ENCODE measurements at places on chromosomes 5 and 9. TPM values are rescaled to one million over a fixed set of nuclear protein-coding genes. Genes with fewer than 3 reads are reported as not detected.

Gene ZNF474
- total RNA-seq, result 0.15 TPM

Gene SPOCK1
- total RNA-seq, result not detected

Gene ALDH1A1
- total RNA-seq, result not detected

Gene ANXA2R
- total RNA-seq, result 7.9 TPM

Gene FGF1
- total RNA-seq, result not detected

Gene HNRNPA0
- total RNA-seq, result 31.2 TPM

Gene ORM2
- not detected for total RNA-seq

Gene ADRB2
- 3.2 TPM for total RNA-seq

Gene TUT7
- 43.8 TPM for total RNA-seq

Gene CMYA5
- total RNA-seq, result 0.11 TPM

DNA sequence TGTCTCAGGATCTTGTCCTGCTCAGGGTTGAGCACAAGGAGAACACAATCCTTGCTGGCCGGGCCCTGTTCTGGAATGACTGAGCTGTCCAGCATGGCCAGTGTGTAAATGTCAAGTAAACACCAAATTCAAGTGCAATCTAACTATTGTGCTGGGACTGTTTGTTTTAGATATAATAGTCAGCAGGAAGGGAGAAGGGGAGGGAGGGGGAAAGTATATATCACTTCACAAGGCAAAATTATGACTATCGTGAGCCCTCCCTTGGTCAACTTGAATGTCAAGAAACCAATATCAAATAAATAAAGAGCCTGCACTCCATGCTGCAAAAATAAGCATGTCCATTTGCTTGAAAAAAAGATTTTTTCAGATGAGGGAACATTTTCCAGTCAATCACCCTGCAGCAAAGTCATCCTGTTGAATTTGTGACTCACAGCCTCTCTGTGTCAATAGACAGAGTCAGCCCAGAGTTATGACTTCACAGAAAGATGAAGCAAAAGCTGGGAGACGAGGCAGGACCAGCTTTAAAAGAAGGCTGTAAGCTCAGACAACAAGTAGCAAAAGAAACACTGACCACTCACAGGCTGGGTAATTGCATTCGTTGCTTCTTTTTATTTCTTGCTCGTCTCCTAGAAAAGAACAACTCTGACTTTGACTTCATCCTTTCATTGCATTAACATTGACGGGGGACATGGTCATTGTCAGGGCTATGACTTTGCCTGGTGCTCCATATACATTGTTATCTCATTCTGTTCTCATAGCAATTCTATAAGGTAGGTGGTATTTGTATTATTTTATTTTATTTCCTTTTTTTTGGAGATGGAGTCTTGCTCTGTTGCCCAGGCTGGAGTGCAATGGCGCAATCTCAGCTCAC, 15.3 kb upstream of the KLF4 start:
- DNase-seq, result no peak

DNA sequence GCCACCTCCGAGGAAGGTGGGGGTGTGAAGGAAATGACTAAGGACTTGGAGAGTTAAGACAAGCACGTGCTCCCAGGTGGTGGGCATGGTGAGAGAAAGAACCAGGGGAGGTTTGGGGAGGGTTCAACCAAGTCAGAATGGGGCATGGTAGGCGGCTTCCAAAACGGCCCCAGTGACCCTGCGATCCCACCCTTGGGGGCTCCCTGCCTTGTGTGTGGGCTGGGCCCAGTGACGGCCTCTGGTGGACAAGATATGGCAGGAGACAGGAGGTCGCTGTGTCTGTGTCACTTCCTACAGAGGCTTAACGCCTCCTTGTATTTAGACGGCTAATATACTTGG, 51.3 kb upstream of the IRX4 start:
- DNase-seq, result no peak

DNA sequence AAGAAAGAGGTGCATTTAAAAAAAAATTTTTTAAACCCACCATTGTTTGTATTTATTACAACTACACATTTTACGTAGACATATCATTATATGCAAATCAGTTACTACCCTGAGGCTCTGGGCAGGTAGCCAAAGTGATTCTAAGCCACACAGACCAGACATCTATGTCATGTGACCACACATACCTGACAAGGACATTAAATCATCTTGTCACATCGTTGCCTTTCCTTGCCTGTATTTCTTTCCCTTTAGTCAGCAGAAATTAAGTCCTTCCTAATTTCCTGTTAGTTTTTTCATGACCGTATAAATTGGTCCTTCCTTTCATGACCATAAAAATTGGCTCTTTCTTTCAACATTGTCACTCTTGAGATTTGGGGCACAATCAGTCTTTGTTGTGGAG, 134.2 kb upstream of the MARCHF11 start:
- no peak for DNase-seq

GRCh38 chr9:95989297-95989696, 113.8 kb downstream of the ERCC6L2 start:
- DNase-seq, result no peak

DNA sequence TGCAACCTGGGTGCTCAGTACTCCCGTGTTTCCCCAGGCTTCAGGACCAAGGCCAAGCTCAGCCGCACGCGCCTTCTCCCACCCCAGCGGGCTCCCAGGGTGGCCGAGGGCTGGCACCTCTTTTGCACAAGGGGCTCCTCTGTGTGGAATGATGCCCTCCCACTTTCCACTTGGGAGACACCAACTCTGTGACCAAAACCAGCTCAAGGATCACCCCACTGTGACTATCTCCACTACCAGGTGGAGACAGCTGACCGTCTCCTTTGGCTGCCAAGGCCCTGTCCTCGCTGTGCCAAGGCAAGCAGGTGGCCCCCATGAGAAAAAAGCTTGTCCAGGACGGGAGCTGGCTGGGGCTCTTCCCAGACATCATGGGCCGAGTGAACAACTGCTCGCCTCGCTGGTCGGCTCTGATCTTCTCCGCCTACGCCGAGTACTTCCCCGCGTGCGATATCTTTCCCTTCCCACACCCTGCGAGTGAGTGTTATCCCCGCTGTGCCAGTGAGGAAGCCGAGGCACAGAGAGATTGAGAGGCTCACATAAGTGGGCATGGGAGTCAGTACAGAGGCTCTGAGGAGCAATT, 132.8 kb downstream of the ZNF354C start:
- no peak for DNase-seq

- no peak for DNase-seq
Measured at GRCh38 chr9:7479300-7479699, 320.3 kb downstream of the DMAC1 start.

DNA sequence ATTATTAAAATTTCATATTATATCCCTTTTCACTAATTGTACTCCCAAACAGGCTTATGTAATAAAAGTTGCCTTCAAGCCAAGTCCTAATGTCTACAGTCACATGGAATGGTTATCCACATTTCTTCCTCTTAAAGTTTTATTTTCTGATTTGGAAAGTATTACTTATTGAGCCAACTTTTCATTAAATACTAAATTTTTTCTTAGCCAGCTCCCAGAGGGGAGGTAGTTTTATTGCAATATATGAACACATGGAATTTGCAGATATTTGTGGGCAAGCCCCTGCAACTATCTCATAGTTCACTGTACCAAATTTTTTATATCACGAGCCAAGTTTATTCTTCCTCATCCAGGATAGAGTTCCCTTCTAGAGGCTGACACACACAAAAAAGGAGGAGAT, 332.8 kb upstream of the PTGER4 start:
- DNase-seq, result no peak

DNA sequence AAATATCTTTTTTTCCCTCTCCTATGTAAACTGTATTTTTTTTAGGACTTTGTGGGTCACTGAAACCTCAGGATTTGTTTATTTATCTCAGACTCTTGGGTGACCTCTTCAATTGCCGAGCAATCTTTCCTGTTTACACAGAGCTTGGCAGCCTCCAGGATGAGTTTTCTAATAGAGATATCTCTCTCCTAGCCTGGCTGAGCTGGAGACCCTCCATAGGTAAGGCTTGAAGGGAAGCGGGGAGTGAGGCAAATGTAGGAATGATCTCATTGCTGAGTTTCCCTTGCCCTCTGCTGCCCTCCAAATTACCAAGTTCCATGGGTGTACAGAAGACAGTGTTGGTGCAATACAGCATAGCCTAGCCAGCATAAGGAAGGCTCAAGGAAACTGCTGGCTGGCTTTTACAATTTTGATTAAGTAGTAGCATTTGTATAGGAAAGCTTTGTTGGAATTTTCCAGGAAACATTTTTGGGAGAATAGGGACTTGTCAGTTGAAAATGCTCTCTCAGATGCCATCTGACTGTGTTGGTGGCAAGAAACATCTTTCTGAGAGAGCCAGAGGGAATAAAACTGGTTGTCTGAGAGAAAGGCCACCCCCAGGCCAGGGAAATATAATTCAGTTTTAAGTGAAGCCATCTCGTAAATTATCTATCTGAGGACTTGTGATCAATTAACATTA, 116.0 kb downstream of the NMUR2 start:
- no peak for DNase-seq

DNA sequence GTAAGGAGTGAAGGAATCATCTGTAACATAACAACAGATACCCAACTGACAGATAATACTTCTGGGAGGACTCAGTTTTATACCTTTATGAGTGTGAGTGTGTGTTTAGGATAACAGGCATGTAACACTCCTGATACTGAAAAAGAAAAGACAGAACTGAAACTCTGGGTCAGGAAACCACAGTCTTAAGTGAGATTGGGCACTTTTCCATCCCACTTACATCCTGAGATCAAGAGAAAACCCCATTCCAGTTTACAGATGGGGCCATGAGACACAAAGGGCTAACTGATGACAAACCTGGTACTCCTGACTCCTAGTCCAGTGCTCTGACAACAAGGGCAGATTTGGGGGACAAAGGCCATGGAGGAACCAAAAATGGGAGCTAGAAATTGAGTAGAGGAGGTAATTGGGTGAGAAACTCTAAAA, 18.0 kb downstream of the IL5 start:
- DNase-seq, result no peak

DNA sequence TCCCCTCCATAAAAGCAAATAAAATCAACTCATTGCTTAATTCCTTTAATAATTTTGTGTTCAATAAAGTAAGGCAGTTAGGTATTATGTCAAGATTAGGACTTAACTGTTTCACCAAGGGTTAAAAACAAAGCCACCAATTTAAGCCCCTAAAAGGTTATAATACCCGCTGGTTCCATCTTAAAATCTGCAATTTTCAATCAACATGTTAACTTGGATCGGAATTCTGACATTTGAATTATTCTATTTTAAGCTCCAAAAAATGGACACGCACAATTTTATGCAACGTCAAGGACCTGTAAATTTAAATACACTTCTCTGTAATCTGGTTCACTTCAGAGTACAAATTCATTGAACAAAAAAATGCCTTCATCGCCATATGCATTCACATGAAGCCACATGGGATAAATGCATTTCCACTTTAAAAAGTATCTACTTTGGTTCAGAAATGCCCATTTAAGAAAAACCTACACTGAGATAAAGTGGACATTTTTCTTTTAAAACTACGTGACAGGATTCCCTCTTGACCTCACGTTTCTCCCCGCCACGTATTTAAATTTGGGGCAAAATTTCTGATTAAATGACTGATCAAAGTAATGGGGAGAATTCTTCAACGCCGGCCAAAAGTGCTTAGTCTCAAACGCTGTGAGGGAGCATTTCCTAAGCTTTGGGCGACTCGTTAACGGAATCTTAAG, 721 bp downstream of the GIN1 start:
- DNase-seq, result no peak

DNA sequence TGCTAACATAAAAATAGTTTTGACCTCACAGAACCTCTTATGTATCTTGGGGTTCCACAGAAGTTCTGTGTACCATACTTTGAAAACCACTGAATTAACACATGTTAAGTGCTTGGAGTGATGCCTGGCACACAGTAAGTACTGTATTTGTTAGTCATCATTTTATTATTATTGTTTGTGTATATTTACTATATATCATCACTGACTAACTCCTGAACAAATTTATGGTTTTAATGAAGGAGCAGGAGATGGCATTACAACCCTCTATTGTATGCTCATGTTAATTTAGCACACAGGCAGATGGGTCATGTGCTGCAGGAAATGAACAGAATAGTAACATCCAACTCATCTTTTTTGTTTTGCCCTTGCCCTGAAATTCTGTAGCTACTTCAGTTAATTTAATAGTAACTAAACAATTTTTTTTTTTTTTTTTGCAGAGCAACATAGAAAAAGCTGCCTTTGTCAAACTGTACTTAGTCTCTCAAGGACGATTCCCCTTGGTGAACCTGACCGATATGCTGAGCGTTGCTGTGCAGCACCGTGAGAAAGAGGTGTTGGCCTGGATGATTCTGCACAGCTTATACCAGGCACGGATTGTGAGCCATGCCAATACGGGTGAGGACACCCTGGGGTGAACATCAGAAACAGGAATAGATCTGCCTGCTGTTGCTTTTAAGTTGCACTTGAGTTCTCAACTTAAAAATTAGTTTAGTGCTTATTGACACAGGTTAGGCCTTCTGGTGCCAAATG, 45.4 kb downstream of the HACD4 start:
- no peak for DNase-seq

GRCh38 chr5:36944607-36945225, 68.1 kb downstream of the NIPBL start:
- no peak for DNase-seq

- DNase-seq, result no peak
Measured at GRCh38 chr9:113369855-113370140, 7.0 kb downstream of the HDHD3 start.

DNA sequence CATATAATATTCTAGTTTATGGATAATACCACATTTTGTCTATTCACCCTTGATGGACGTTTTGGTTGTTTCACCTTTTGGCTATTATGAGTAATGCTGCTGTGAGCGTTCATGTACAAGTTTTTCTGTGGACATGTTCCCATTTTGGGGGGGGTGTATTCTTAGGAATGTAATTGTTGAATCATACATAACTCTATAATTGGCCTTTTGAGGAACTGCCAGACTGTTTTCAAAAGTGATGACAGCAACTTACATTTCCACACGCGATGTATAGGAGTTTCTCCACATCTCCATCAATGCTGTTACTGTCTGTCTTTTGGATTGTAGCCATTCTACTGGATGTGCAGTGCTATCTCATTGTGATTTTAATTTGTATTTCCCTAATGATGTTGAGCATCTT, 69.8 kb downstream of the SLC46A2 start:
- no peak for DNase-seq

- DNase-seq, result no peak
Measured at GRCh38 chr9:36659500-36659899, 86.8 kb downstream of the MELK start.

- no peak for DNase-seq
Measured at GRCh38 chr5:171444582-171444981, 25.1 kb downstream of the FGF18 start.

DNA sequence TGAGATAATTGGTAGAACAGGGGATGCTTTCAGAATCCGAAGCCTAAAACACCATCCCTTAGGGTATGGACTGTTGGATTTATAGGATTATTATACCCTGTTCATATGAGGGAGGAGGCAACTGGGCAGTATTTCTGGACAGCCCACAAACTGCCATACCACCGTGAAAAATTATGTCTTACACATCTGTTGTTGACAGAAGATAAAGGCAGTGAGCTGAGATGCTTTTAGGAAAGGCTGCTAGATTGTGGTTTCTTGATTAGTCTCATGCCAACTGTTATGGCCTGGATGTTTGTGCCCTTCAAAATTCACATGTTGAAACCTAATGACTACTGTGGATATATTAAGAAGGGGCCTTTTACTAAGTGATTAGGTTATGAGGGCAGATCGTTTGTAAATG, 83.7 kb upstream of the DHFR start:
- no peak for DNase-seq

- DNase-seq, result no peak
Measured at GRCh38 chr5:124773315-124774311, 27.2 kb upstream of the ZNF608 start.

GRCh38 chr5:133873449-133873848, 95.0 kb downstream of the C5orf15 start:
- no peak for DNase-seq

- no peak for DNase-seq
Measured at GRCh38 chr9:127848756-127849504, 5.5 kb downstream of the ENG start.

Data from activated B cell treated with CpG ODN at 0.5 μM for 24 hours (primary cell).